ENCODE measurements at places on chromosomes 7 and 10.

- no peak for DNase-seq
Measured at GRCh38 chr10:13388478-13389230, 40.6 kb upstream of the SEPHS1 start.

GRCh38 chr10:116787053-116787659 lies 44.8 kb upstream of the HSPA12A start:
- DNase-seq = no peak

GRCh38 chr10:98320486-98321185 lies 52.6 kb upstream of the LOXL4 start:
- DNase-seq = no peak

GRCh38 chr7:40008223-40008815 lies 58.3 kb downstream of the CDK13 start:
- DNase-seq = no peak

GRCh38 chr7:103524042-103524907 lies 78.3 kb upstream of the SLC26A5 start:
- peak; percentile 82 for DNase-seq

- DNase-seq = no peak
Measured at GRCh38 chr10:63204667-63205391, 71.7 kb downstream of the NRBF2 start.

- no peak for DNase-seq
Measured at GRCh38 chr10:102241032-102241443, 274 bp downstream of the PITX3 start.

DNA sequence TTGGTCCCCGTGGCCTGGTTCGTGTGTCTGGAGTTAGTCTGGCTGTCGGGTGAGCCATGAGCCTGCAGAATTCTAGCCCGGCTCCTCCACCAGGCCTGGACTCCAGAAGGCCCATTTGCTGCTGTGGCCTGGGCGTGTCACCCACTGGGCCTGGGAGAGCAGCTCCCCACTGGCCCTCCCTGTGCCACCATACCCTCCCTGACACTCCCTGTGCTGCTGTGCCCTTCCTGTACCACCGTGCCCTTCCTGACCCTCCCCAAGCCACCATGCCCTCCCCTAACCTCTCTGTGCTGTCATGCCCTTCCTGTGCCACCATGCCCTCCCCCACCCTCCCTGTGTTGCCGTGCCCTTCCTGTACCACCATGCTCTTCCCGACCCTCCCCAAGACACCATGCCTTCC lies 39.1 kb upstream of the DIP2C start:
- DNase-seq = no peak

GRCh38 chr7:42686594-42687156 lies 225.2 kb downstream of the C7orf25 start:
- DNase-seq = no peak

- no peak for DNase-seq
Measured at GRCh38 chr10:15931376-15931775, 71.1 kb upstream of the MINDY3 start.

- DNase-seq = no peak
Measured at GRCh38 chr10:59991117-59991516, 84.8 kb upstream of the CCDC6 start.

GRCh38 chr10:102610441-102610887 lies 33.8 kb upstream of the TRIM8 start:
- DNase-seq = no peak

DNA sequence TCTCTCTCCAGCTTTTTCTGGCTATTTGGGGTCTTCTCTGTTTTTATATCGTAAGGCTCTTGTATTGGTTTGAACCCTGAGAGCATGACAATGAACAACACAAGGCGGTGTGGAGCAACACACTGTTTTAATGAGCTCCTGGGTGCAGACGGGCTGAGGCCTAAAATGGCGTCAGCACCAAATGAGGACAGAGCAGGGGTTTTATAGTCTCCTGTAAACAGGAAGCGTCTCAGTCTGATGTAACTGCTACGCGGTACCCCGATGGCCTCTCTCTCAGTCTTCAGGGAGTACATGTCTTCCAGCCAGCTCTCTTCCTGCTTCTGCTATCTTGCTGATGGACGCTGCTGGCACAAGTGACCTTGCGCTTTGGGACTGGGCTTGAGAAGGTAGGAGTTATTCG lies 95.9 kb upstream of the CCDC71L start:
- DNase-seq = no peak

DNA sequence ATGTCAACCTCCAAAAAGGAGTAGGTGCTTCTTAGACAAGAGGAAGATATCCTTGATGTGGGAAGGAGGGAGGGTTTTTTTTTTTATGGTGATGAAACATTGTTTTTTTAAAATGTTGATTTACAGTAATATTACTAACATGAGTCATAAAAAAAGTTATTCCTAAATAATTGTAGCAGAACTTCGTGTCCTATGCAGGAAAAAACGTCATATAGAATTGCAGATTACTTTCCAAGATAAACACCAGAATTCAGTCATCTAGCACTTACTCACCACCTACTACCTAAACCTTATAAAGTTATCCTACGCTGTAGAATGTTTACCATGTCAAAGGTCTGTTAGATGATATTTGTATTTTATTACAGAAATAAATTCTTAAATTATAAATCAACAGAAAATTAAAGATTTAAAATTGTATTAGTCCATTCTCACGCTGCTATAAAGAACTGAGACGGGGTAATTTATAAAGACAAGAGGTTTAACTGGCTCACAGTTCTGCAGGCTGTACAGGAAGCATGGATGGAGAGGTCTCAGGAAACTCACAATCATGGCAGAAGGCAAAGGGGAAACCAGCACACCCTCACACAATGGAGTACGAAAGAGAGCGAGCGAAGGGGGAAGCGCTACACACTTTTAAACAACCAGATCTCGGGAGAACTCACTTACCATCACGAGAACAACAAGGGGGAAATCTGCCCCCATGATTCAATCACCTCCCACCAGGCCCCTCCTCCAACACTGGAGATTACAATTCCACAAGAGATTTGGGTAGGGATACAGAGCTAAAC lies 105.2 kb upstream of the NEBL start:
- DNase-seq = no peak
